ENCODE measurements at places on chromosomes 12 and 14.

DNA sequence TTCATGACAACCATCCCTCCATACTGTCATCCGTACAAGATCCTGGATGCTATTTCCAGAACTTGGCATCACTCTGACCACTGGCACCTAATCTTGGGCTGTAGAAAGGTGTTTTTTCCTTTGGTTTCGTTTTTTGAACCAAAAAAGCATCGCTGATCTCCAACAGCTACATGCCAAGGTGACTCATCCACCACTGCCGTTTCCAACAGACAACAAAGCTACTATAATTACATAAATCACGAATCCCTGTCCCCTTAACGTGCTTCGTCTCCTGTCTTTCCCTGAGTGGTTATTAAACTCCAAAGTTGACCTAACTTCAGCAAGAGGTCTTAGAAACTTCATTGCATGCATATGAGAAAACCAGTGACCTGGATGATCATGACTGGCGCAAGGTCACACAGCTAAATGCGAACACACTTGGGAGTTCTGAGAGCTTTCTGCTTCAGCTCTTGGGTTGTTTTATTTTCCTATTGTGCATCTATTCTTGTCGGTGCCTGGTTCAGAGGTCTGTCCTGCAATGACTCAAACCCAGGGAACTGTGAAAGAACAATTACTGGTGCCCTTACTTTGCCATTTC lies 99.9 kb downstream of the PPM1H start:
- no peak for DNase-seq

DNA sequence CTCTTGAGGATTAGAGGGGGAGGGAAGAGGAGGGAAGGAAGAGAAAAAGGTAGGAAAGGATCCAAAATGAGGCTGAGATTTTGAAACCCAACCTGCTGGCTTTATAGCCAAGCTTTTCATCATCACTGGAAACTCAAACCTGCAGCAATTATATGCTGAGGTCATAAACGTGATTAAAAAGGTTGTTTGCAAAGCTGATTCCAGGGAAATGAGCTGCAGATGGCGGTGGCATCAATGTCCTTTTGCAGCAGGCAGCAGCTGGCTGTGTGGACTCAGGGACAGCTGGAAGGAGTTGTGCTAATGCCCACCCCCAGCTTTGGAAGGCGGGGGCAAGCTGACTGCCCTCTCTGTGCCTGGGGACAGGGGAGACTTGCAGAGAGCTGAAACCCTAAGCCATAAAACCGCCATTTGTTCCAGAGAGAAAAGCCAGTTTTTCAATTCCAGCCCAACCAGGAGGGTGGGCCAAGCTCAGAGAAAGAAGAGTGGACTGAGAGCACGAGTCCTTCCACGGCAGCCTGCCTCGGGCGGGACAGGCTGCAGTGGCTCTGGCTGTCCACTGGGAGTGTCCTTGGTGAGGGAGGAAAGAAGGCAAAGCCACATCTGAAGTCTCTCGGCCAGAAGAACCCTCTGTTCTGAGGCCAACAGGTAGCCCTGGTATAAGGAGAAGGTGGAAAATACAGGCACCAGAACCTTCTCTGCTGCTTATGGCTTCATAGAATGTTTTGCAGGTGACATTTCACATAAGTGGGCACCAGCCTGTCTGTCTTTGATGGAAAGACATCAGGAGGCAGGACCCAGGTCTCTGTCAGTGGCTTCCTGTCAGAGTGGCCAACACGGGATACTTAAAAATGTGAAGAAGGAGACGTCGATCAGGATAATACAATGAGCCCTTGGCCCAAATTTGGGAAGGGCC lies 90.7 kb downstream of the SINHCAF start:
- no peak for DNase-seq

DNA sequence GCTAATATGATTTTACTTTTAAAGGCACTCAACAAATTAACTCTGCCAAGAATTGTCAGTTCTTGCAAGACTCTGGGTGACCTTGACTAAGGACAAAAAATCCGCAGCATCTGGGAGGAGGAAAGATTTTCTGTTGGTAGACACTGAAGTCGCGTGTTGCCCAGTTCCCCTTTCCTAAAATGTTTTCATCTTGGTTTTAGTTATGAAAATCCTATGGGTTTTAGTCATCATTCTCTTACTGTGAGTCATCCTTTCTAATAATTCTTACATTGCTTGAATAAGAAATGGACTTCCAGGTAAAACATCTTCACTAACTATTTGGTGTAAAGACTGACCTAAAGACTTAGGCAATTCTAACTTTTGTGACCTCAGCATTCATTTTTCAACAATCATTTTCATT lies 9.1 kb downstream of the GSG1 start:
- no peak for DNase-seq

DNA sequence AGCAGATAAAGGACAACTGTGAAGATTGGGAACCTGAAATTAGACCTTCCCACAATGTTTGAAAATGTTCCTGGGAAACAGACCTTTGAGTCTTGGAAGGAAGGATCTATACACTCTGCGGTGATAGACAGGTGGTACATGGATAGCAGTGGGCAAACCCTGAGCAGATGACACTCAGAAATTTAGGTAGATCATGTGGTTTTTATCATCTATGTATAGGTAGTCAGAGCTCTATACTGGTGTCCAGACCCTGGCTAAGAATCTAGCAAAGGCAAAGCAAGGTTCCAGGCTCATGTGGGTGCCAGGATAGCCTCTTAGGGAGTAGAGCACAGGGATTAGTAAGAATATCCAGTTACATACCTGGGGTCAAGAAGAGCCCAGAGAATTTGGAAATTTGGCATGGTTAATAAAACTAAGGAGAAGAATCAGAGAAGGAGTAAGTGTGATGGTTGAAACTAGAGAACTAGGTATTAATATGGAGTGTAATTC lies 331.2 kb upstream of the FBXO33 start:
- DNase-seq = no peak

- no peak for DNase-seq
These were observed 23.7 kb downstream of the SEL1L start for GRCh38 chr14:81509838-81510452.

DNA sequence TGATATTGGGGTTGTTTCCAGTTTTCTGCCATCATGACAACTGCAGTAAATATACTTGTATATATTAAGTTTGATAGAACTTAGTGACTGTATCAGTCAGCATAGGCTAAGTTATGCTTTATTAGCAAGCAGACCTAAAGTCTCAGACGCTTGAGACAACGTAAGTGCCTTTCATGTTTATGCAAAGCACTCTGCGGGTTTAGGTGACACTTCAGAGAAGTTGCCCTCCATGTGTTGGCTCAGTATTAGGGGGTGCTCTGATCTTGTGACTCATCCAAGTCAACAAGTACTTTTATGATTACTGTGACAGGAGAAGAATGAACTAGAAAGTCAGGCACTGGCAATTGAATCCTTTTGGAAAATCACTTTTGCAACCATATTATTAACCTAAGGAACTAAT lies 13.3 kb upstream of the OTOGL start:
- no peak for DNase-seq

DNA sequence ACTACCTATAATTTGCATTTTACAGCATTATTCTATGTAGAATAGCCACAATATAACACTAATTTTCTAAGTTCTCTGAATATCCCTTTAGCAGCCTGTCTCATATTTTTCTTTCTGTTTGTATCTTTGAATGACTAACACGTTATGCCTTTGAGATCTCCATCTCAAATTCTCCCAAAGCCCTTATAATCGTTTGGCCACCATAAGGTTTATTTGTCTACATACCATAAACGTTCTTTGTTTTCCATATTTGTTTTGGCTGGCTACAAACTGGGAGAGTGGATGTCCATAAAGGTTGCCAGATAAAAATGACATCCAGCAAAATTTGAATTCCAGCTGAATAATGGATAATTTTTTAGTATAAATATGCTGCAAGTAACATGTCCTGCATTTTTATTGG lies 203.7 kb downstream of the STXBP6 start:
- DNase-seq = no peak

DNA sequence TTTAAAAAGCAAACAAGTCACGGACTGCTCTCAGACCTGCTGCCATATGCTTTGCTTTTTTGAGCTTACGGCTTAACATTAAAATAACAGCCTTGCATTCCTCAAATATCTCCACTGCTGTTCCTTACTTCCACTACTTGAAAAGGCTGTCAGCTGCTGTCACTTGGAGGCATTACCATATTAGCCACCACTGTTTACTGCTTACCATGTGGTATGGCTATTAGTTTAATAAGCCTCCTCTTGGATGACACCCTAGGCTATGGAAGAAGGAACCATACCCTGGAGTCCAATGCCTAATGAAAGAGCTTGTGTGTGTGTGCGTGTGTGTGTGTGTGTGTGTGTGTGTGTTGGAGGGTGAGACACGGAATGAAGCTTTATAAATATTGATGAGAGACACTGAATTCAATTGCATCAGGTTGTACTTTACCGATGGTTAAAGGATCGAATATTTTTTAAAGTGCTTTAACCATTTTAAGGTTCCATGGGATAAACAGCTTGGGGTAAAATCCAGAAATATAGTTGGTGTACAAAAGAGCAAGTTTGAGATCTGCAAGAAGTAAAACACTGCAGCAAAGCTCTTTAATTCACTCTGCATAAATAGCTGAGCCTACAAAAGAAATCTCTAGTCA lies 174.5 kb downstream of the TTC7B start:
- no peak for DNase-seq

GRCh38 chr12:92186038-92186470 lies 40.4 kb upstream of the BTG1 start:
- no peak for DNase-seq

Data from C1 segment of cervical spinal cord (tissue), 14 donors.